ENCODE measurements at places on chromosomes 5 and 9.

DNA sequence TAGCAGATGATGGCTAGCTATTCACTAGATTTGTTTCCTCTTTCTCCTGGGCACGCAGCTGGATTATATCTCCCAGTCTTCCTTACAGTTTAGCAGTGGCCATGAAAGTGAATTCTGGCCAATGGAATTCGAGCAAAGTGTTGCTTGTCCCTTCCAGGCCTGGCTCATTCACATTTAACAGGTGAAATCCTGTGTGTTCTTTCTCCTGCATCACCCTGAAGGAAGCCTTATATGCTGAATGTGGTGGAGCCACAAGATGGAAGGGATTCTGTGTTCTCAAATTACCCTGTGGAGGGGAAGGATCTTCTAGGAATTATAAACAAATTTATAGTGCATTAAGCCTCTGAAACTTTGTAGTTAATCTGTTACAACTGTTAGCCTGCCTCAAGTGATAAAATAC, 8.2 kb upstream of the ELOVL7 start:
- ATAC-seq, result no peak

DNA sequence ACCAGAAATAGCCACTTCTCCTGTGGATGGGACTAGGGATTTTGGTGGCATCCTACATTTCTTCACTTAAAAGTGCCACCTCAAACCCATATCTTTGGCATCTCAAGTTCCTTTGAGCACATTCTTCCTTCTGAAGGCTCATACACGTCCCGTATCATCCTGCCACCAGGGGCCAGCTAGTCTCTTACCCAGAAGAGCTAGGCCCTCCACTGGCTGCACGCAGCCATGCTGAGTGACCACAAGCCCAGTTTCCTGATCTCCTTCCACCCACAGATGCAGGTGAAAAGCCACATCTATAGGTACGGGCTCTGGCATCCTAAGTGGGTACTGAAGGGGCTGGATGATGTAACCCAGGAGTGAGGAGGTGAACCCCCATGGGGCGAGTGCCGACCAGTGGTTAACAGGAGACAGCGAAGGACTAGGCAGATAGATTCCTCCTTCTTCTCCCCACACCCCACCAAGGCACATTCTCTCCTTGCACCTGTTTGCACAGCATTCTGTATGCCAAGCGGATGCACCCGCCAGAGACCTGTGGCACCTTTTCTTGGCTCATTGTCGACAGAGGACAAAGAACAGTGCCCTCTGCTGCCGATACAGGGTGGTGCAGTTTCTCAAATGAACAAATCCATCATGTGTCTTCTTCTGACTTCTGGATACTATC, 14.4 kb upstream of the SCGB3A1 start:
- ATAC-seq, result no peak

- no peak for ATAC-seq
Measured at GRCh38 chr9:135032868-135033460, 54.5 kb upstream of the OLFM1 start.

GRCh38 chr5:67010684-67011409, 185.8 kb downstream of the CD180 start:
- no peak for ATAC-seq

DNA sequence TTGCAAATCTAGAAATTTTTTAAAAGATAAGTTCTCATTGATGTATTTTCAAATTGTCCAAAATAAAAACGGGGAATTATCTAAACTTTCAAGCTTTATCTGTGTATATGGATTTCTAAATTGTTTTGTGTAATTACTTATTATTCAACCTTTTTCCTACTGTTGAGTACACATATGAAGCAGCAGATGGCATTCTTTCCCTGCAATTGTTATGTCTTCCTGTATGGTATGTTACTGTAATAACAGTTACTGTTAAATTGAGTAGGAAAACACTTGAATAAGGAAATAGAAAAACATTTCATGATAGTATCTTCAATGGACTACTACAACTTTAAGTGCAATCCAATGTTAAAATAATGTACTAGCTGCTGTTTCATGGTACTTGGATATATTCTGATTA, 124.8 kb downstream of the RANBP17 start:
- no peak for ATAC-seq

GRCh38 chr9:5470122-5470521, 19.8 kb downstream of the CD274 start:
- no peak for ATAC-seq

DNA sequence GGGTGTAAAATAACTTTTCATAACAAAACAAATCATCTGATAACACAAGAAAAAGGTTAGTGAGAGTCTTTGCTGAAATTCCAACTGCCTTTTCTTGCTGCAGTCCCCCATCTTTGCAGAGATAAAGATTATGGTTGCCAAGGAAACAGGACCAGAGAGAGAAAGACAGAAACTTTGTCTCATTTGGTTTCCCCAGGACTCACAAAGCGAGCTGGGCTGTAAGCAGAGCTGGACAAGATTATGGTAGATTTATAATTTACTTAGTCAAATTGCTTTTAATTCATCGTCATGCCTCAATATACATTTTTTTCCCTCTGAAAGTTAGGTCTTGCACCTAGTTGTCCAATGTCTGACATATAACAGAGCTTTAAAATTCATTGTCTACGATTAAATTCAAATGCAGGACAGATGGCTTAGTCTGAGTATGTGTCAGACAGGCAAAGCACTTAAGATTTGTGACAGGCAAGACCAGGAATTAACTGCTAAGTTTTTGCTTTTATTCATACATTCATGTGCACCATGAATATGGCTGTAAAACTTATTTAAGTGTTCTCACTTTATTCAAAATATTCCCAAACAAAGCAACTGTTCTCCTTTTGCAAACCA, 17.4 kb downstream of the ENC1 start:
- no peak for ATAC-seq

- no peak for ATAC-seq
Measured at GRCh38 chr9:91245431-91246313, 116.0 kb downstream of the AUH start.

DNA sequence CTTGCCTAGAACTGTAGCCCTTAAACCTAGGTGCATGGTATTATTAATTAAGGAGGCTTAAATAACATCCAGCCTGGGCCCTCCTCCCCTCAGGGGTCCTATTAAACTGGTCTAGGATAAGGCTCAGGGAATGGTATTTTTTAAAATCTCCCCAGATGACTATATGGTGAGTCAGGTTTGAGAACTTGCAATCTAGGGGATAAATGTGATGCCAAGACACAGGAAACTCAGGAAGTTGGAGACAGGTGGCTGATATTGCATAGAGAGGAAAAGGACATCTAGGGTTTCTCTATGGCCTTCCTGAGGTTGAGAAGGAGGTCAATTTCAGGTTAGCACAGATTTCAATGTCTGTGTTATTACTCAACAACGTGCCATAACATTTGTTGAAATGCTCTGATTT, 581.0 kb downstream of the TLE1 start:
- no peak for ATAC-seq

DNA sequence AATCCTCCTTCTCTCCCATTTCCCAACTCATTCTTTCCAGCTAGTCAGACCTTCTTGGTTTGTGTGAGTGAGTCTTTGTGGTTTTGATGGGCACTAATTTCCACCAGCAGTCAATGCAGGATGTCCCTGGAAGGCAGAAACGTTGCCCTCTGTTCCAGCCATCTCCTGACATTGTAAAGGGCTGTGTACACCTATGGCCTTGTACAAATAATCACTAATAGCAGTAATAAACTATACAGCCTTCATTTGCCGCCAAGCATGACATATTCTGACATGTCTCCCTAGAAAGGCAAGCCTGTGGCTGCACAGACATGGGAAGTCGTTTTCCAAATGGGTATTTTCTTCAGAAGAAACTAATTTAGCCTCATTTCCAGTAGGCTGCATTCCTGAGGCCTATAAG, 18.4 kb upstream of the DENND1A start:
- no peak for ATAC-seq
